ENCODE measurements at places on chromosomes 13 and 19.

GRCh38 chr13:93225610-93226009 is 997 bp upstream of the GPC6 start:
- DNase-seq, result no peak

DNA sequence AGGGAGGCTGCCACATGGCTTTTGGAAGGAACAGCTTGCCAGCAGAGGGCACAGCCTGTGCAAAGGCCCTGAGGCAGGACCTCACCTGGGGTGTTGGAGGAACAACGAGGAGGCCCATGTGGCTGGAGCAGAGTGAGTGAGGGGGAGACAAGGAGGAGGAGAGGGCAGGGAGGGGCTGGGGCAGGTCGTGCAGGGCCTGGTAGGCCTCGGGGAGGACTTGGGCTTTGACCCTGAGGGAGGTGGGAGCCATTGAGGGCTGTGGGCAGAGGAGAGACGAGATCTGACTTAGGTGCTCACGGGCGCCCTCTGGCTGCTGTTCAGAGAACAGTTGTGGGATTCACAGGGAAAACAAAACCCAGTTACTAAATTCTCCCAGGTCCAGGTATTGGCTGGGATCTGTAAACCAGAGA is 25.2 kb downstream of the ZNRF4 start:
- peak; percentile 40 for DNase-seq

DNA sequence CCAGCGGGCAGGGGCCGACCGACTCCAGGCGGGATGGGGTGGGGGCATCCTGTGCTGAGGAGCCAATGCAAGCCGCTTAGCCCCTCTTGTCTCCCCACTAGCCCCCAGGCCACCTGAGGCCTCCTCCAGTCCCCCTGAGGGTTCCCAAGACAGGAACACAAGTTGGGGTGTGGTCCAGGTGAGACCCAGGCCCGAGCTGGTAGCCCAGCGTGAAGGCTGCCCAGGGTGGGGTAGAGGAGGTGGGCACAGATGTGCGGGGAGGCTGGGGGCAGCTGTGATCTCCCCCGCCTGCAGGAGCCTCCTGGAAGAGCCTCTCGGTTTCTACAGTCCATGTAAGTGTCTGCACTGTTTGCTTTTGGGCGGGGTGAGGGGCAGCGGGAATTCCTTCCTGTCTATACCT is 10.4 kb downstream of the TLE6 start:
- DNase-seq, result no peak

DNA sequence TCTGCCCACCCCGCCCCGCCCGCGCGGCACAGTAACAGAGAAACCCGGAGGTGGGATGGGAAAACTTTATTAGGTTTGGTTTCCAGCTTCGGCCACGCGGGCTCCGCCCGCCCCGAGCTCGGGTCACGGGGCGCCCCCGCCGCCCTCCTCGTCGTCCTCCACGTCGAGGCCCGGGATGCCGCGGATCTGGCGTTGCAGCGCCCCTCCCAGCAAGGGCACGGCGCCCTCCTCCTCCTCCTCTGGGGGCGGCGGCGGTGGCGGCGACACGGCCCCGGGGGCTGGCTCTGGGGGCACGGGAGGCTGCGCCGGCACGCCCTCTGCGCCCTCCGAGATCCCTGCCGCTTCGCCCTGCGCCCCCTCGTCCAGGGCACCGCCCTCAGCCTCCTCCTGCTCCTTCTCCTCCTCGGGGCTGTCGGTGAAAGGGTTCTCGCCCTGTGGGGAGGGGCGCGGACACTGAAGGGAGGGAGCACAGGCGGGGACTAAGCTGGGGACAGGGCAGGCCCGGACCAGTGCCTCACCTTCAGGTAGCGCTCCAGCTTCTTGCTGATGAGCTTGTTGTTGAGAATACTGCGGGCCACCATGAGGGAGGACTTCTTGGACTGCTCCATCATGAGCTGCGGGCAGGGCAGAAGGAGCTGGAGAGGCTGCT is 536 bp upstream of the AKAP8 start:
- no peak for DNase-seq

DNA sequence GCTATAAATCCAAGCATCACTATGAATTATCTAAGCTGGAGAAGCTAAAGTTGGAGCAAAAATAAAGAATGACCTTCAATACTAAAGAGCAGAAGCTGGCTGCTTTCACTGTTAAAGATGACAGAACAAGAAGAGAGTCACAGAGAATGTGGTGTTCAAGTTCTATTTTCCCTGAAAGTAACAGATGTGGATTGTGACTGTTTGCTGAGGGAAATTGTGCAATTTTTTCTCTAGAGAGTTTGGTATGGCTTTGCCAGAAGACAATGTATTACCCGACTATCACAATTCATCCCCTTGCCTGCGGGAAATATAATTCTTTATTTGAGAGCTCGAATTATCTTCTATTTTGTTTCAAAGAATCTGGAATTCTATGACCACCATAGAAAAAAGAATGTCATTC is 83.1 kb downstream of the TNFSF13B start:
- DNase-seq, result no peak

DNA sequence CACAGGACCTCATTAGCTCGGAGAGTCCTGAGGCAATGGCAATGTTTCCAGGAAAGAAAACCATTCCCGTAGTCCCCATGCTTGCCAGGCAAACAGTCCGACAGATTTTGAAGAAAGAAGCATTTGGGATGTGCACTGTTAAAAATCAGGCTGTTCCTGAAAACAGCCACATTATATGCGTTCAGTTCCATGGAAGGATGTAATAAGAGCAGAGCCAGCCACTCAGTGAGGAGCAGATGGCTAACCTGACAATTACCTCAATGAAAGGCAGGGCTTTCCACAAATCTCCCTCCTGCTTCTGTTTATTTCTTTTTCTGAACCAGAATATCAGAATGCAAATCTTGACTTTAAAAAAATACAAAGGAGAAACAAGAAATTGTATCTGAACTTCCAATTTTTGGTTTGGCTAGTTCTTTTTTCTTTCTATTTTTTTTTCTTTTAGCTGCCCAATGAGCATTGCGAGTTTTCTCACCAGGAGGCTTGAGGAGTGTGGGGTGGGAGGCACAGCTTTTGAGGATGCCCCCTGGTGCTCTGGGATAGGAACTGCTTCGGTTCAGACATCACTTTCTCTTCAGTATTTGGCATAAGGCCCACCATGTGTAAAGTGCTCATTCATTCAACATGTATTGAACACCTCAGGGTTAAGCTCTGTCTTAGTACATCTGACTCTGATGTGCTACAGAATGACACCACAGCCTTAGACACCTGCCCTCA is 124.2 kb downstream of the TBC1D4 start:
- DNase-seq, result peak; percentile 66

DNA sequence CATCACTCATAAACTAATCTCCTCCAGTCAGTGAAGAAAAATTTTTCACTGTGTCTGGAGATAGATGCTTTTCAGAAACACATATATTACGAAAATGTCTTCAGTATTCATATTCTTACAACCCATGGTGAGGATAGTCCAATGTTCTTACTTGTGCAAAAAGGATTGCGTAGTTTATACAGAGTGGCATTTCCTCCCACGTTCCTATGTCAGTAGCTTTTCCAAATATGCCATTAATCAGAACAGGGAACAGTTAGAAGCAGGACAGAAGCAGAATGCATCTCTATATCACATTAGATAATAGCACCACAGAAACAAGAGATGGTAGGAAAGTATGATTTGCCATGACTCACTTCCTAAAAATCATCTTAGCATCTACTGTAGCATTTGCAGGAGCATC is 282.9 kb downstream of the SLITRK5 start:
- no peak for DNase-seq

GRCh38 chr13:39776439-39776838 is 121.0 kb downstream of the COG6 start:
- peak; percentile 27 for DNase-seq

DNA sequence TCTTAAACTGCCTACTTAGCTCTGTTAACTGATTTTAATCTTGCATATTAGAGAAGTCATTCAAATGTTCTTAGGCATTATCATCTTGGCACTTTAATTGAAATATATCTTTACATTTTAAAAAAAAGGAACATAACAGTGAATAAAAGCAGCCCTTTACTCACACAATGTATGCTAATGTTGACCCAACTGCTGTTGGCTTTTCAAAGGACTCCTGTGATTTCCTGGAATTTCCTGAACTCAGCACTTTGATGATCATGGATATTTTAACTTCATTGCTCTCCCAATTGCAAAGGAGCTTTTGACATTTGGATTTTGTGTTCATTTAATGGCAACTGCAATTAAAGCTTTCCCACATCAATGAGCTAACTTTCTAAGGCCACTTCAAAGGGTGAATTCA is 1230.3 kb downstream of the DIAPH3 start:
- no peak for DNase-seq

- DNase-seq, result peak; percentile 27
Observed at GRCh38 chr19:55369653-55370304, 484 bp downstream of the IL11 start.

GRCh38 chr13:112104881-112105234 is 37.9 kb downstream of the SOX1 start:
- no peak for DNase-seq

DNA sequence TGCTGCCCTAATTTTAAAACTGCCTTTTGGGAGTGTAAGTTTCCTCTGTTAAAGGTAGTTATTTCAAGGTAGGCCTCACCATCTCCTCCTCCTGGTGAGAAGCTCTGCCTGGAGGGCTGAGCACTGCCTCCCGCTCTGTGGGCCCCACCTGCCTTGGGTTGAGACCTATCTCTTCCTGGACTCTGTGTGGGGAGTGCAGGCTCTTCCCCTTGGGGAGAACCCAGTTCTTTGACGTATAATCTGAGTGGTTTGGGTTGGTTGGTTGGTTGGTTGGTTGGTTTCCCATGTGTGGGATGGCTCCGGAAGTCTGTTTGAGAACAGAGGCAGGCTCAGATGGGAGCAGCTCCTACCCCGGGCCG is 39.1 kb downstream of the ACTN4 start:
- peak; percentile 30 for DNase-seq

- no peak for DNase-seq
Observed at GRCh38 chr13:31878052-31878451, 138.7 kb downstream of the RXFP2 start.

- no peak for DNase-seq
Observed at GRCh38 chr13:46797501-46798237, 708 bp upstream of the ESD start.

DNA sequence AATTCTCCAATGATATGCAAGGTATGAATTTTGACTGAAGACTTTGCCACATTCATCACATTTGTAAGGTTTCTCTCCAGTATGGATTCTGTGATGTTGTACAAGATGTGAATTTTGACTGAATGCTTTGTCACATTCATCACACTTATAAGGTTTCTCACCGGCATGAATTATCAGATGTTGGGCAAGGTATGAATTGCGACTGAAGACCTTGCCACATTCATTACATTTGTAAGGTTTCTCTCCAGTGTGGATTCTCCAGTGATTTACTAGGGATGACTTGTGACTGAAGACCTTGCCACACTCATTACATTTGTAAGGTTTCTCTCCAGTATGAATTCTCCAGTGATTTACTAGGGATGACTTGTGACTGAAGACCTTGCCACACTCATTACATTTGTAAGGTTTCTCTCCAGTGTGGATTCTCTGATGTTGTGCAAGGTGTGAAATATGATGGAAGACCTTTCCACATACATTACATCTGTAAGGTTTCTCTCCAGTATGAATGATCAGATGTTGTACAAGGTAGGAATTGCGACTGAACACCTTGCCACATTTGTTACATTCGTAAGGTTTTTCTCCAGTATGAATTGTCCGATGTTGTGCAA is 24.8 kb downstream of the ZNF83 start:
- DNase-seq, result no peak

- no peak for DNase-seq
Observed at GRCh38 chr13:98869408-98870090, 108.3 kb downstream of the DOCK9 start.

DNA sequence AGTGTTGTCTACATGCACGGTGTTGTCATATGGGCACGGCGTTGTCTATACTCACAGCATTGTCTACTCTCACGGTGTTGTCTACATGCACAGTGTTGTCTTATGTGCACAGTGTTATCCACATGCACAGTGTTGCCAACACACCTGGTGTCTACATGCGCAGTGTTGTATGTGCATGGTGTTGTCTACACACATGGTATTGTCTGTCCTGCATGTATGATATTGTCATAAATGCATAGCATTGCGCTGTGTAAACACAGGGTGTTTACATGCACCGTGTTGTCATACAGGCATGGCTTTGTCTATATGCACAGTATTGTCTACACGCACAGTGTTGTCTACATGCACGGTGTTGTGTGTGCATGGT is 6.8 kb downstream of the ADPRHL1 start:
- no peak for DNase-seq

DNA sequence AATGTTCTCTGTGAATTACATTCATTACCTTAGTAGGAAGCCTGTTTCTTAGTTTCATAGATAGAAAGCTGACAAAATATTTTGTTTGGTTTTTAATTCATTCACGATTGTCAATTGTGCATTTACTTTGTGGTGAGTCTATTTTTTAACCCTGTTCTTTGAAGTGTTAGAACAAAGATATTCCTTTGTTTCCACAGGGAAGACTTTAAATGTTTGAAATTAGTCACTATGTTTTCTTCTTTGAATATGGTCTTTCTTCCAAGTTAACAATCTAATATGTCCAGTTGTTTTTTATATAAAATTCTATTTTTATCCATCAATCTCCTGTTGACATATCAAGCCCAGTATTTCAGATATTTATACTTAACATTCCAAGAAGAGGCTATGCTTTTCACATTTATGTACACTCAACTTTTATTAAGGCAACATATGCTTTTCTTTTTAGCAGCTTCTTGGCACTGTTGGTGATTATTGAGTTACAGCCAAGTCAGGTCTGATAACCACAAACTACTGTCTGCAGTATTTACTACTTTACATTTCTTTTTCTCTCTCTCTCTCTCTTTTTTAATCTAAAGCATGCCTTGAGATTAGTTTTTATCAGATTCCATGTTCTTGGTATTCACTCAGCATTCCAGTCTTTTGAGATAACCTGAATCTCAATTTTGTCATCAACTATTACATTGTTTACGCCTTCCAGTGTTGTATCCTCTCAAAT is 812.8 kb upstream of the SLC10A2 start:
- DNase-seq, result no peak

GRCh38 chr13:44140888-44141724 is 232.5 kb upstream of the SERP2 start:
- DNase-seq, result peak; percentile 6

GRCh38 chr13:113586661-113587479 is 2.3 kb downstream of the TFDP1 start:
- no peak for DNase-seq

DNA sequence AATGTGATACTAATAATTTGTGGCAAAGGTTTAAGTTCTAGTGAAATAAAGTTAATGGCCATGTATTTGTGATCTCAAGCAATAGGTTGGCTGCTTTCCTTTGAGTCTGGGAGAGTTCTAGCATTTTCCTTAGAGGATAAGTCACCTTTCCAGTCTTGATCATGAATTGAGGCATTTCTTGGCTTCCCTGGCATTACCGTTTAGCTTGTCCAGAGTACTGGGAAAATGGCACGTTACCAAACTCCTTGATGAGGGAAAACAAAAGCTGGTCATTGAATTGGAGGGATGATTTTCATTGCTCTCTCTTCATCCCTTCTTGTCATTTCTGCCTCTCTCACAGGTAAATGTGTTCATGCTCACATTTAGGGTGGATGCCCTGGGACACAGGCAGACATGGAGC is 34.0 kb upstream of the SPRY2 start:
- no peak for DNase-seq

DNA sequence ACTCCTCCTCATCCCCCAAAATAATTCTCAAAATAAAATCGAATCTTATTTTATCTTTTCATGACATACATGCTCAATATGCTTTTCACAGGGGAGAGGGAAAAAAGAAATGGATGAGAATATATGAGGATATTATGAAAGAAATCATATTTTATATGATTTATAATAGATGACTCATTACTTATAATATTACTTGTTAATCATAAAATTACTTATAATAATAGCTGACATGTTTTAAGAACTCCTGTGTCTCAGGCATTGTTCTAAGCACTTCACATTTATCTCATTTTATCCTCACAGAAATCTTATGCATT is 3.0 kb upstream of the CEACAM3 start:
- DNase-seq, result no peak
